A375 (cell line): ENCODE measurements at places on chromosomes 7 and 10. TPM values are rescaled to one million over a fixed set of nuclear protein-coding genes. Genes with fewer than 3 reads are reported as not detected.

Gene AQP1
- 1.2 TPM in 2 replicates for total RNA-seq

Gene IFIT1B
- not detected in 2 replicates for total RNA-seq

Gene TMEM236
- total RNA-seq: not detected in 2 replicates

Gene FOXI2
- not detected in 2 replicates for total RNA-seq

Gene RNF32
- 0.30 and 0.53 TPM in 2 replicates for total RNA-seq

Gene PTF1A
- not detected in 2 replicates for total RNA-seq

Gene CACNB2
- total RNA-seq: 0.13 and 0.19 TPM in 2 replicates

Gene UNCX
- total RNA-seq: not detected in 2 replicates

Gene RGS10
- 14.1 and 20.5 TPM in 2 replicates for total RNA-seq

Gene CLRN3
- not detected in 2 replicates for total RNA-seq

Gene NKX1-2
- 0.08 and 0.11 TPM in 2 replicates for total RNA-seq

Gene AS3MT
- 0.26 and 0.32 TPM in 2 replicates for total RNA-seq

Gene SHLD2
- 26.0 and 28.5 TPM in 2 replicates for total RNA-seq

Gene LRIT1
- not detected in 2 replicates for total RNA-seq

Gene UCN3
- not detected in 2 replicates for total RNA-seq

Gene C10orf67
- not detected in 2 replicates for total RNA-seq

Gene TPST1
- total RNA-seq: 24.7 and 25.4 TPM in 2 replicates

Gene OR2AE1
- total RNA-seq: not detected in 2 replicates

Gene HOXA4
- 2.9 and 4.0 TPM in 2 replicates for total RNA-seq

Gene CLEC2L
- total RNA-seq: not detected in 2 replicates

Gene ERVW-1
- not detected in 2 replicates for total RNA-seq

Gene ZPBP
- total RNA-seq: not detected in 2 replicates

Gene GIMAP6
- total RNA-seq: 0.04 and 0.05 TPM in 2 replicates

Gene DENND11
- total RNA-seq: 5.7 and 7.5 TPM in 2 replicates
